Suprapubic skin (tissue), 4 donors: ENCODE measurements at places on chromosomes 13 and 19.

- DNase-seq = no peak
Measured at GRCh38 chr13:32107973-32108372, 76.4 kb downstream of the FRY start.

- DNase-seq = no peak
Measured at GRCh38 chr13:66546534-66547379, 683.4 kb downstream of the PCDH9 start.

DNA sequence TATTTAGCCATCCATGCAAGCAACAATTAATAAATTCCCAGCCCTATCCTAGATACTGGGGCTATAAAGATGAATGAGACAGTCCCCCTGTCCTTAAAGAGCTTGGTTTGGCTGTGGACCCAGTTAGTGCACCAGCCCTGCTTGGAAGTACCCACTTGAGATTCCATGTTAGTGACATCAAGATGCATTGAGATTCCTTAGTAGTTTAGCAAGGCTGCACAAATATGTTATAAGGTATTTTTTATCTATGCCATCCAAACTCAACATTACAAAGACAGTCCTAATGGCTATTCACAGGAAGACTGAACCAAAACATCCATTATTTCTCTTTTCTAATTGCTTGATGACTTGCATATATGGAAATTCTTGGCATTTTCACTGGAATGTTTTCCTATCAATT, 48.8 kb upstream of the RAP2A start:
- DNase-seq = no peak

DNA sequence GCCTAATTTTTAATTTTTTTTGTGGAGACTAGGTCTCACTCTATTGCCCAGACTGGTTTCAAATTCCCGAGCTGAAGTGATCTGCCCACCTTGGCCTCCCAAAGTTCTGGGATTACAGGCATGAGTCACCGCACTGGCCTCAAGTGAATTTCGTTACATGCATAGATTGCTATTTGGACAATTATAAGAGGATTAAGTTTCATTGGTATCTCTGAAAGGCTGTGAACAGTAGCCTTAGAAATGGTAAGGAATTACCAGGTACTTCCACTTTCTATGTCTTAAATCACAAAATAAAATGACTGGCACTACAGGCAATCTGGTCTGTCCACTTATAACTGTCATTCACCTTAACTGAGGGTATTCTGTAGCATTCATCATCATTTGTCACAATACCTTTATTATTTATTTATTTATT, 2.9 kb upstream of the CCDC9 start:
- DNase-seq = no peak

DNA sequence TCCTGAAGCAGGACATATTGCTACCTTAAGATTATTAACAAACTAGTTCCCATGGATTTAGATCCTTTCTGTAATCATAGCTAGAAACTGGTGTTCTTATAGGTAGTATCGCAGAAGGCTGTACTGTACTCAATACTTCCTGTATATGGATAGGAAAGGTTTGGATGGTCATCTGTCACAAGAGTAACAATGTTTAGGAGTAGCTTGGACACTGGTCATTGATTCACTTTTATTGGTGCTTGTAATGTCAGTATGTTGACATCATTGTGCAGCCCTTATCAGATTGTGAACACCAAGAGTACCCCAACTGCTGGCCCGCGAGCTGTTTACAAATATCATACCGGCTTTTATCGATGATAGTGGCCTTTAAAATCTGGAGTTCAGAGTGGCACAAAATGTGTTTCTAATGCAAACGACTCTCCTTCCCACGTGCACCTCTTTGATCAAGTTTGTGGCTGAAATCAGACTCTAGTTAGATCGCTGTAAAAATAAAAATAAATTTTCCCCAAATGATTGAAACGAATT, 605 bp upstream of the CDK8 start:
- no peak for DNase-seq

DNA sequence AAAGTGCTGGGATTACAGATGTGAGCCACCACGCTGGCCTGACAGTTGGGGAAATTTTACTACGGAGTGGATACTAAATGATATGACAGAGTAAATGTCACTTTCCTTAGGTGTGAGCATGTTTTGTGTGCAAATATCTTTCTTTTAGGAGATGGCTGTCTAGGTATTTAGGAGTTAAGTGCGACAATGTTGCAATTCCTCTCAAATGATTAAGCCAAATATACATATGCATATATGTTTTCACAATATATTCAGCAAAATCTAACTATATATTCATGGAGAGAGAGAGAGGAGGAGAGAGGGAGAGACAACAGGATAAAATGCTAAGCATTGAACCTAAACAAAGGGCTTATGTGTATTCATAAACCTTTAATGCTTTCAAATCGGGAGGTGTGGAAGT, 5.4 kb upstream of the SERTAD3 start:
- no peak for DNase-seq

GRCh38 chr13:69264362-69265334, 843.0 kb upstream of the ATXN8OS start:
- no peak for DNase-seq

DNA sequence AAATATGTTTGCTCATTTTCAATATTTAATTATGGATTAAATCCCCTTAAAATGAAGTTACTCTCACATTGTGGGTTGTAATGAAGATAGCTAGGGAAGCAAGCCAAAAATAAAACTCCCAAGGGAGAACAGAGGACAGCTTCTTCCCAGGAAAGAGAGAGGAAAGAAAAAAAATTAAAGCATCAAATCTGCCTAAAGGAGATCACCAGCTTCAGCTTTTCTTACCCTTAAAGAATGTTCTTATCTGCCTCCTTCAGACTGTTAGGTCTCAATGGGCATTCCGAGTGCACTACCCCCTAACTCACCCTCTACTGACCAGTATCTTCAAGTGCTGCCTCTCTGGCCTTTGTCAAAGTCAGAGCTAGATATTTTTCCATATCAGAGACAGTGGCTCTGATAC, 55.2 kb downstream of the XPO4 start:
- DNase-seq = no peak

GRCh38 chr19:55189403-55189835, 9.3 kb upstream of the SYT5 start:
- DNase-seq = no peak
